ENCODE measurements at places on chromosomes 3 and 15.

GRCh38 chr3:55525436-55525835 is 38.3 kb upstream of the WNT5A start:
- DNase-seq = no peak

DNA sequence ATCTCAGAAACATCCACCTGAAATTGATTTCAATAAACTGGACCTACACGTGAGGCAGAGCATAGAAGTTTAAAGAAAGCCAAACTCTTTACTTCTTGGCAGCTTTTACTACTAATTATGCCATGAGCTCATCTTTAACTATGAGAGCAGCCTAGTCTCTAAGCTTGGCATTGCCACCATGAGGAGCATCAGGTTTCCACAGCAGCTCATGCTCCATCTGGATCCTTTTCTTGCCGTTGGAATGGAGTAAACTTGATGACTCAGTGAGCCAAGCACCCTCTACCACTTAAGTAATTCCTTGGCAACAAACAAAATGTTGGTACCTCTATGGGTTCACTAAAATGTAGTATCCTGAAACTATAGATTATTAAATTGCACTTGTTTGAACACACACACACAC is 583.2 kb downstream of the EPHA3 start:
- no peak for DNase-seq

- DNase-seq = peak; percentile 49
Measured at GRCh38 chr3:71064956-71065763, 518.4 kb downstream of the FOXP1 start.

DNA sequence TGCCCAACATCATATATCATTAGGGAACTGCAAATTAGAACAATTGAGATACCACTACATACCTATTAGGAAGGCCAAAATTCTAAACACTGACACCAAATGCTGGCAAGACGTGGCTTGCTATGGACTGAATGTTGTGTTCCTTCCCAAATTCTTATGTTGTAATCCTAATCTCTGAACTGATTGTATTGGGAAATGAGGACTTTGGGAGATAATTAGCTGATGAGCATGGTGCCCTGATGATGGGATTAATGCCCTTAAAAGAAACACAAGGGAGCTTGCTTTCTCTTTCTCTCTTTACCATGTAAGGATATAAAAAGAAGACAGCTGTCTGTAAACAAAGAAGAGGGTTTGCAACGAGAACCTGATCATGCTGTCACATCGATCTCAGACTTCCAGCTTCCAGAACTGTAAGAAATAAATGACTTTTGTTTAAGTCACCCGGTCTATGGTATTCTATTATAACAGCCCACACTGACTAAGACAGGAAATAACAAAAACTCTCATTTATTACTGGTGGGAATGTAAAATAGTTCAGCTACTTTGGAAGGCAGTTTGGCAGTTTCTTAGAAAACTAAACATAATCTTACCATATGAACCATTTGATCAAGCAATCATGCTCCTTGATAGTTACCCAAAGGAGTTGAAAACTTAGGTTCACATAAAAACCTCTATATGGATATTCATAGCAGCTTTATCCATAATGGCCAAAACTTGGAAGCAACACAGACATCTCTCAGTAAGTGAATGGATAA is 458.3 kb upstream of the CBLB start:
- DNase-seq = no peak

DNA sequence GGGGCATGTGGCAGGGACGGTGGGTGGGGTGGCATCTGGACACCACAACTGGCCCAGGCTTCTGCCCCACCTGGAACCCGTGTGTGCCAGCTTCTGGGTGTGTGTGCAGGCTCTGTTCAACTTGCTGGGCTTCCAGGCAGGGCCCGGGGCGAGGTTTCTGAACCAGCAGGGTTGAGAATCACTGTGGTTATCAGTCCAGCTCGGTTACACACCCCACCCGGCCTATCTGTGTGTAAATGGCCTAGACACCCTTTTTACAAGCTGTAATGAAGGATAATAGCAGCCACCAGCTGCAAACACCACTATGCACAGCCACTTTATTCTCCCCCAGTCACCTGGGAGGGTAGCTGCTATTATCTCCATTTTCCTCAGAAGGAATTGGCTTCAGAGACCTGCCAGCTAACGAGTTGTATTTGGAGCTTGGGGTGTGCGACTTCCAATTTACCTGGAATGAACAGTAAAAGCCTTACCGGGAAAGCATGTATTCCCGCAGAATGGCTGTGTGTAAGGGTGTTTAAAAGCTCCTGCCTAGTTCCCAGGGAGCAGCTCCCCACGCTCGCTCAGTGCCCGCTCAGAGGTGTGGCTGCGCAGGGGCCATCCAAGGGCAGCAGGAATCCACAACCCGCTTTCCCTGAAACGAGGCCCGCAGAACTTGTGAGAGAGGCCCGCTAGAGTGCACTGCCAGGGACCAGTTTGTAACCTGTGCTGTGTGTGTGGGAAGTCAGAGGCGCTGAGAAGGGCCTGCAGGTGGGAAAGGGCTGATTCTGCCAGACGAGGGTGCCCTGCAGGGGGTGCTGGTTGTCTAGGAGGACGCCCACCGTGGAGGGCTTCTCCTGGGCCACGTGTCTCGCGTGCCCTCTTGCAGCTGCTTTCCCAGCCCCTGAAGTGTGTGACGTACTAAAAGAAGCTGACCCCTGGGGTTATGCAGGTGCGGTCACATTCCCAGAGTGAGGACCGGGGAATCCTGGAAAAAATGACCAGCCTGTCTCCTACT is 83.5 kb downstream of the C3orf70 start:
- DNase-seq = no peak

GRCh38 chr3:115042351-115042750 is 104.7 kb downstream of the ZBTB20 start:
- DNase-seq = no peak

- no peak for DNase-seq
Measured at GRCh38 chr15:34246276-34246976, 21.6 kb downstream of the EMC4 start.

- no peak for DNase-seq
Measured at GRCh38 chr3:122719273-122719921, 38.8 kb downstream of the PARP14 start.

GRCh38 chr3:67940210-67940952 is 286.0 kb upstream of the SUCLG2 start:
- DNase-seq = no peak

- no peak for DNase-seq
Measured at GRCh38 chr3:158405507-158405906, 165.5 kb upstream of the MLF1 start.

DNA sequence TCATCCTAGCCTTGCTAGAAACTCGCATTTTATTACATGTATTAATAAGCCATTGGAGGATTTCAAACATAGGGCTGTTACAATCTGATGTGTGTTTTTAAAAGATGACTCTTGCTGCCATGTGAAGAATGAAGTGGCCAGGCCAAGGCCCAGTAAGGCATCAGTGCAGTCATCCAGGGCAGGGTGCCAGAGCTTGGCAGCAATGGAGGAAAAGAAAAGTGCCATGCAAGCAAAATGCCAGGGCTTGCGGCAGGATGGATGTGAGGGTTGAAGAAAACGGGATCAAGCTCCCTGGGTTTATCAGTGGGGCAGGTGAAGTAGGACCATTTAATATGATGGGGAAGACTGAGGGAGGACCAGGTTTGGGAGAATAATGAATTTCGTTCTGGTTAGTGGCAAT is 183.6 kb downstream of the MINAR1 start:
- no peak for DNase-seq

DNA sequence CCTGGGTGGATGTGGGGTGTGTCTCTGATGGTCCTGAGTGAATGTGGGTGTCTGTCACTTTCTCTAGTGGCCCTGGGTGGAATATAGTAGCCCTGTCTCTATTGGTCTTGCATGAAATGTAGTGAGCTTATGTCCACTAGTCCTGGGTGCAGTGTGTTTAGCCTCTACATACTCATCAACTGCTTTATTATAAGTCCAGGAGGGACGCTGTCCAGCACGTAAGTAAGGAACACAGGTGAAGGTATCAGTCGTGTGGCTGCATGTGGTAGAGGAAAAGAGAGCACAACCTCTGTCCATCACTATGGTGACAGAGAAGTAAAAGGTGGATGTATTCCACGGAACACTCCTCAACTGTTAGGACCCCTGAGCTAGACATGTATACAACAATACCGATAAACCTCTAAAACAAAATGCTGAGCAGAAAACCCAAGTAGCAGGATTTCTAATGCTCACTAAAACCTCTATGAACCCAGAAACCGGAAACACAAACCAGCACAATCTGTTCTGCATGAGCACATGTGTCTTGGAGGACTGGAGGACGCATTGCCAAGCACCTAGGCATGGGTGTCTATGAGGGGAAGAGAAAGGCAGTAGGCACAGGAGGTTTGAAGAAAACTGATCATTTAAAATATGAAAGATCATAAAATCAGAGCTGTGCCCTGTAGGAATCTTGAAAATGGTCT is 11.0 kb downstream of the LTF start:
- no peak for DNase-seq

GRCh38 chr3:174046311-174046710 is 648.8 kb downstream of the NLGN1 start:
- no peak for DNase-seq

DNA sequence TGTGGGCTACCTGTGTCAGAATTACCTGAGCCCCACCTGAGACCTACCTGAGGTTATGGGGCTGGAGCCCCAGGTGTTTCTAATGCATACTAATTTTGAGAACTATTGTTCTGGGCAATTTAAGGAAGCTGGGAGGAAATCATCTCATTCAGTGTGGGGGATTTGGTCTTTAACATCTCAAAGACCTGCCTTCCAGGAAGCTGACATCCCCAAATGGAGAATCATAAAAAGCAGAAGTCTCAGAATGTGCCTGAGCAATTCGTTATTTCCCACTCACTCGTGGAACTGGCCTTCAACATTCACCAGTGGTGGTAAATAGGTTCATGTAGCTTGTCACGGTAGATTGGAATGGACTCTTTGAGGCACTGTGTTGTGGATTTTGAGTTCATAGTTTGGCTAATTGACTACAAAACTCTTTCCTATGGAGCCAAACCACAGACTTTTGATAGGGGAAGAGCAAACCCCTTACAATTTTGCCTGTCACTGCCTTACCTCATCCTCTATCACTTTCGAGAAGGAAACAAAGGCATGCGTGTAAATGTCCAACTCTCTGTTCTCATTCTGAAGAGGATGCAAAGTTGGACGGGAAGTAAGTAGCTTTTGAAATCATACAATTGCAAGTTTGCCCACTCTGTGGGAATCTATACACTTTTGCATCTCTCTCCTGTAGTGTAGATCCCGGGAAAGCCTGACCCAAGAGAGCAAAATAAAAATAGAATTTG is 521.0 kb upstream of the MDFIC2 start:
- DNase-seq = no peak

GRCh38 chr3:8987226-8987625 is 24.0 kb upstream of the RAD18 start:
- no peak for DNase-seq

- DNase-seq = peak; percentile 69
Measured at GRCh38 chr15:25850154-25851111, 12.7 kb downstream of the ATP10A start.

DNA sequence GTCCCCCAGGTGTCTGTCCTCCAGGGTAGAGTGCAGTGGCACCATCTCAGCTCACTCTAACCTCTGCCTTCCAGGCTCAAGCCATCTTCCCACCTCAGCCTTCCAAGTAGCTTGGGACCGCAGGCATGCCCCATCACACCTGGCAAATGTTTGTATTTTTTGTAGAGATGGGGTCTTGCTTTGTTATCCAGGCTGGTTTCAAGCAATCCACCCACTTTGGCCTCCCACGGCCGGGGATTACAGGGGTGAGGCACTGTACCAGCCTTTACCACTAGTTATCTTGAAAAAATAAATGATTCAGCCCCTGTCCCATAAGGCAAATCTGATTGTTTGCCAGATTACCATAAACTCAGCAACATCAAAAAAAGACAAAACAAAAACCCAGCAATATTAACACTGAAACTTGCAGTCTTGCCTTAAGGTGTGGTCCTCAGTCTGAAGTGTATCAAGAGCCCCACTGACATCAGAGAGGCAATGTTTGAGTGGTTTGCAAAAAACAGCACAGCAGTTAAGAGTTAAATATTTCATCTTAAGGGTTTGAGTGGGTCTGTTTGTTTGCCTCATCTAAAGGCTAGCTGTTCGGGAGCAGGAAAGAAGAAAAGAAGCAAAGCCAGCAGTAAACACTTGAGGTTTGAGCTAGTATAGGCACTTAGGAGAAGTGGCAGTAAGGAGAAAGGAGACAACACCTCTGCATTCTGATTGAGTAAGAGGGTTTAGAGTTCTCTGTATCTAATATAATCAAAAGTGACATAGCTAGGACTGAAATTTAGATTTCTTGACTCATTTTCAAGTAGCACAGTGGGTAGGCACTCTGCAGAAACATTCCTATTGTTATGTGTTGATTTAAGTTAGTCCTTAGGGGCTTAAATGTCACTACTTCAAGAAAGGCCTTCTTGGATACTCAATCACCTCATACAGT is 26.3 kb upstream of the EDEM1 start:
- no peak for DNase-seq

- no peak for DNase-seq
Measured at GRCh38 chr3:70885636-70886035, 573.2 kb upstream of the MDFIC2 start.

- no peak for DNase-seq
Measured at GRCh38 chr3:79263423-79263822, 504.4 kb downstream of the ROBO1 start.

- DNase-seq = no peak
Measured at GRCh38 chr3:174329321-174329720, 529.8 kb upstream of the NAALADL2 start.

DNA sequence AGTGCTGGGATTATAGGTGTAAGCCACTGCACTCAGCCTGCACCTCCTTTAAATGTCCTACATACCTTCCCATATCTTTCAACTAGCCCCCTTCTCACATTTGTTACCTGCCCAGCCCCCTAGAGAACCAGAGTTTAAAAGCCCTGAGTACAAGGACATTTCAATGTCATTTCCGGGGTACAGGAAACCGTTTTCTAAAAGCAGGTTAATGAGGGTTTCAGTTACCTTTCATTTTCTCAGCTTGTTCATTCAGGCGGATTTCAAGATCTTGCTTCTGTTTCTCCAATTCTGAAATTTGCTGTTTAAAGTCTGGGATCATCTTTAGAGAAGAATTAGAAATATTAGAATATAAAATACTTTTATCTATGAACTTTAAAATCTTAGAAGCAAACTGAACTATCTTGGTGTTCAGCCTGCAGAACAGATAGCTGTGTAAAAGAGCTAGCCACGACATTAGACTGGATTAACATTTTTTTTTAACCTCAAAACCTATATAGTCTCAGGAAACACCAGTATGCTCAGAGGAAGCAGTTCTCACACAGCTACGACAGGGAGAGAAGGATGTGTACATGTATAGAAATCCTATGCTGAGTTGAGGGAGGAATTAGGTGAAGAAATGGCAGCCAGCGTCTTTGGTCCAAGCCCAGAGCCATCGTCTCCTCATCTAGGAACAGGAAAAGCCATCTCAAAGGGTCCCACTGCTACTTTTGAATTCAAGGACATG is 29.9 kb upstream of the GNB5 start:
- no peak for DNase-seq
